ENCODE measurements at places on chromosomes 5 and 9. TPM values are rescaled to one million over a fixed set of nuclear protein-coding genes. Genes with fewer than 3 reads are reported as not detected.

DNA sequence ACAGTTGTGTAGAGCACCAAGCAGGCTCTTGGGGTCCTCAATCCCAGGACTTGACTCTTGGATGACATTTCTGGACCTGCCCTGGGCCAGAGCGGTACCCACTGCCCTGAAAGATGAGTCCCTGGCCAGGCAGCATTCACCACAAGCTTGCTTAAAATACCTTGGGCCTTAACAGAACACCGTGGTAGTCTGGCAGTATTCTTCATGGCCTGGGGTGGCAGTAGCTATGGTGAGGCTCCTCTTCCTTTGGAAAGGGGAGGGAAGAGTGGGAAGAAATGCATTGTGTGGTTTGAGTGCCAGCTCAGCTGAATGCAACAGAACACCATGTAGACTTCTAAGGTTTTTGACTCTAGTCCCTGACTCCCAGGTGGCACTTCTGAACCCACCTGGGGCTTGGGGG, 29.4 kb upstream of the IRGM start:
- no peak for DNase-seq

SPIN1 gene
- total RNA-seq: 23.5 TPM

DNA sequence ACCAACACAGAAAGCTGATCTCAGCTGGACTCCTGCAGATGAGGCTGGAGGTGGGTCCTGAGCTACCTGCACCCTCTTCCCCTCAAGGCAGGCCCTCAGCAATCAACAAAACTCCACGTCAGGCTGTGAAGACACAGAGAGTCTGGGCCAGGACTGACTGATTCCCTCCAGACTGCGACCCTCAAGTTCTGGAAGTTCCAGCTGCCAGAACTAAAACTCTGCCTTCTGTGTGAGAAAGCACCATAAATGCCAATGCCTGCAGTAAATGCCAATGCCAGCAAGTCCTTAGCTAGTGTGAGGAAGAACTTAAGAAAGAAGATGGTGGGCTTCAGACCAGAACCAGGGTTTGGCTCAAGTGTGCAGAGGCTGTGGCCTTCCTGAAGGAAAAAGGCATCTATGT, 42.5 kb upstream of the GABBR2 start:
- no peak for DNase-seq

DNA sequence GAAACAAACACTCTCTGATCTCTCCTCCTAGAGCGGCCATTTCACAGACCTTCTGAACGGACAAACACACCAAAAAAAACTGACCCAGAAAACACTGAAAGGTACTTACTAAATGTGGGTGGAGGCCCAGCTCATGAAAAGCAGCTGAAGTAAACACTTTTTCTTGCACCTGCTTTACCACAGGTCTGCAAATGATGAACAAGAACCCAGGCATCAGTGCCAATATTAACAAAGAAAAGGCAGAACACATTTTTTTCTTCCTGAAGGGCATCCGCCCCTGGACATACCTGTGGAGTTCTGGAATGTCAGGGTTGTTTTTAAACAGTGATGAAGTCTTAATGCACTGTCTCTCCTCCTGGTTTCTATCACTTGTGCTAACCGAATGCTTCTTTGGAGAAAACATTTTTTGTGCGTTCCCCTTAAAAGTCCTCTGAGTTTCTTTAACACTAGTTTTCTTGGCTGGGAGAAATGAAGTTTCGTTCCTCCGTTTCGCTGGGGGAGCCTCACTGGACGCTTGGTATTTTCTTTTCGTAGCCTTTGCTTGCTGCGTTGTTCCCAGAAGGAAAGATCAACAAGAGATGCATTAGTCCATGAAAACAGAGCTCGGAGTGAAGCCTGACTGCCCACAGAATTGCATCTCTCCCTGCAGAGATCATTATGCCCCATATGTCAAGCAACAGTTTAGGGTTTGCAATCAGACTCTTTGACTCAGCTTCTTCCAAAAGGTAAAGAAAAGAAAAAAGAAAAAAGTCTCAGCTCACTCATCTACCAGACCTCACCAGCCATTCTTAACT, 7.4 kb downstream of the DDX31 start:
- no peak for DNase-seq

SIGMAR1 gene
- 89.4 TPM for total RNA-seq
